8988T (cell line): ENCODE measurements at places on chromosomes 1 and 21.

DNA sequence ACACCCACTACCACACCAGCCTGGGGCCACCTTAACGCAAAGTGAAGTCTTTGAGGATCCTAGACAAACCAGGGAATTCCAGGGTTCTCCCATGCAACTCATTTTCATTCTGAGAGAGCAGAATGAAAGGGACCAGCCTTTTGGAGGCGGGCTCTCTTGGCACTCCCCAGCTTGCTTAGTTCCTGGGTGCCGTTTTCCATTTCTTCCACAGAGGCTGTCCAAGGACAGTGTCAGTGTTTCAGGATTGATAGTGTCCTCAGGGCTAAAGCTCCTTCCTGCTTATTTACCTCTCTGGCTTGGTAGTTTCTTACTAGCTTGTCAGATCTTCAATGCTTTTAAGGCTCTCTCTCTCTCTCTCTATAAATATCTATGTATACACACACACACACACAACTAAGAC lies 30.1 kb upstream of the GNG4 start:
- DNase-seq = no peak

GRCh38 chr1:9439074-9439761 lies 100.0 kb upstream of the SLC25A33 start:
- no peak for DNase-seq

- DNase-seq = no peak
Observed at GRCh38 chr1:87202922-87203655, 125.6 kb upstream of the LMO4 start.

- no peak for DNase-seq
Observed at GRCh38 chr1:174837386-174837785, 162.4 kb upstream of the CACYBP start.

DNA sequence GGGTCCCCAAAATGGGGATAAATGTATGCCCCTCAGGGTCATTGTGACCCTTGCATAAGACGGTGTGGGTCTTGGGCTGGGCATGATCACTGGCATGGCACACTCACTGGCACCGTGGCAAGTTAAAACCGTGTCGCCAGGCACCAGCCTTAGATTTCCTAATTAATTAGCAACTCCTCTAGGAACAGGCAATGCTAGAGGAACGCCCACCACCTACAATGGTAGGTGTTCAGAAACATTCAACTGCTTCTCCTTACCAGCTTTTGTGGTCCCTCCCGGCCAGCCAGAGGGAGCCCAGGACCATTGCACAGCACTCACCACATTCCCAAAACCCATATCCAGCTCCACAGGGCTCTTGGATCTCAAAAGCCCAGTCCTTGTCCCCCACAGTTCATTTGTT lies 36.4 kb downstream of the EPHA2 start:
- peak; percentile 11 for DNase-seq

GRCh38 chr1:68233202-68233601 lies 879 bp upstream of the WLS start:
- no peak for DNase-seq

- DNase-seq = no peak
Observed at GRCh38 chr1:5970610-5971273, 21.5 kb downstream of the NPHP4 start.

- no peak for DNase-seq
Observed at GRCh38 chr1:111507411-111508201, 4.2 kb upstream of the ADORA3 start.

DNA sequence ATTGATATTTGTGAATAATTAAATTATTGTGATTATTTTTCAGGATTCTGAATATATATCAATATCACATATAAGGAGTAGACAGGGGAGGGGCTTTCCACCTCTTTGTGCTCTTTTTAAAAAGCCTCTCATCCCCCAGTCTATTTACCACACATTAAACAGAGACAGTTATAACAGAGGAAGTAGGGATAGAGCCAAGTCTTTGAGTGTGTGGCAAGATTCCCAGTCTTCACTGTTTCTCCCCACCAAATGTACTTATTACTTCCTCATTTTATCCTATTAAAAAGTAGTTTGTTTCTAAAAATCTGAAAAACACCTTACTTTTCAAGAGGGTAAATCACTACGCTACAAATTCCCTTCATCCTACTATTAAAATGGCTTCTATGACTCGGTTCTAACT lies 46.7 kb downstream of the EPS15 start:
- no peak for DNase-seq

DNA sequence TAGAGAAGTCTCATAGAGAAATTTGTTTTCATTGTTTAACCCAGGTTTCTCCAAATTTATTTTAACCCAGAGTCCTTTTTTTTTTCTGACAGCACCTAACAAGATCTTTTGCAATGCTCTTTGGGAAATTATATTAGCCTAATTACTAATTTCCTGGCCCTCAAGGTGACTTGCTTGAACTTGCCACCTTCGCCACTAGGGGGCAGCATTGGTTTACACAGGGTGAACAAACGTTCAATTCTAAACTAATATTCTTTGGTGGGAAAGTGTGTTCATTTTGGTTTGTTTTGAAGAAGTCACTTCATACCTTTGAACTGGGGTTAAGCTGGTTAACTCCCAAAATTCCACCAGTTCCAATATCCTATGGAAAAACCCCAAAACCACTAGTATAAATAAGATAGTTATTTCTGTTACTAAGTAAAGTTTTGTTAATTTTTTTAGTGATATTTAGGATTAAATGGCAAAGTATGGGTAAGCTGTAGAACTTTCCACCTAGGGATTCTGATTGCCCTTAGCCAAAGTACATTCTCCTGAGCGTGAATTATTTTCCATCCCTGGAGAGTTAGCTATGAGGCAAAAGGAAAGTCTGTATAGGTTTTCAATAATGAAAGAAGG lies 13.0 kb downstream of the CCDC190 start:
- no peak for DNase-seq

DNA sequence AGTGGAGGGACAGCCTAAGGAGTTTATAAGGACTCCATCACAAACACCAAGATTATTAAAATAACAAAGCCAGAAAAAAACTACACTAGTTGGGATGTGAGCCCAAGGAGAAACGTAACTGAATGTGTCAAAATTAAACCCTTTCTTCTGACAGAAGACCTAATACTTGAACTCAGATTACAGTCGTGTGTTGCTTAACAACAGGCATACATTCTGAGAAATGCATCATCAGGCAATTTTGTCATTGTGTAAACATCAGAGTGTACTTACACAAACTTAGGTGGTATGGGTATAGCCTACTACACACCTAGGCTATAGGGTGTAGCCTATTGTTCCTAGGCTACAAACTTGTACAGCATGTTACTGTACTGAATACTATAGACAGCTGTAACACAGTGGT lies 23.4 kb downstream of the DSTYK start:
- no peak for DNase-seq
